ENCODE measurements at places on chromosomes 12 and 14.

- DNase-seq: no peak
Observed at GRCh38 chr14:106069804-106070625, 543.6 kb downstream of the TMEM121 start.

DNA sequence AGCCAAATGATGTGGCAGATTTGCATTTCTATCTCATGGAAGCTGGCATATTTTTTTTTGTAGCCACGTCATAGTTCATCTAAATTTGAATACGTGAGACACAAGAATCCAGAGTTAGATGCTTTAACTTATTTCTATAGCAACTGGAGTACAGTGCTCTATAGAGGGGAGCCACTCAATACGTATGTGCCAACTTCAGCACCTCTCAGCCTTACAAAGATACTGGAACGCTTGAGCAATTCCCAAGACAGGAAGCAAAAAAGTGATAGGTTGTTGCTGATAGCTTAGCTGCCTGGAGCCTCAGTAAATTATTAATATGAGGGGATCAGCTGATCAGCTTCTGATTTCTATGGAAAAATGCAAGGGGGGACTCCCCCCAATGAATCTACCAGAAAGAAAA lies 24.1 kb upstream of the PELI2 start:
- DNase-seq: no peak

DNA sequence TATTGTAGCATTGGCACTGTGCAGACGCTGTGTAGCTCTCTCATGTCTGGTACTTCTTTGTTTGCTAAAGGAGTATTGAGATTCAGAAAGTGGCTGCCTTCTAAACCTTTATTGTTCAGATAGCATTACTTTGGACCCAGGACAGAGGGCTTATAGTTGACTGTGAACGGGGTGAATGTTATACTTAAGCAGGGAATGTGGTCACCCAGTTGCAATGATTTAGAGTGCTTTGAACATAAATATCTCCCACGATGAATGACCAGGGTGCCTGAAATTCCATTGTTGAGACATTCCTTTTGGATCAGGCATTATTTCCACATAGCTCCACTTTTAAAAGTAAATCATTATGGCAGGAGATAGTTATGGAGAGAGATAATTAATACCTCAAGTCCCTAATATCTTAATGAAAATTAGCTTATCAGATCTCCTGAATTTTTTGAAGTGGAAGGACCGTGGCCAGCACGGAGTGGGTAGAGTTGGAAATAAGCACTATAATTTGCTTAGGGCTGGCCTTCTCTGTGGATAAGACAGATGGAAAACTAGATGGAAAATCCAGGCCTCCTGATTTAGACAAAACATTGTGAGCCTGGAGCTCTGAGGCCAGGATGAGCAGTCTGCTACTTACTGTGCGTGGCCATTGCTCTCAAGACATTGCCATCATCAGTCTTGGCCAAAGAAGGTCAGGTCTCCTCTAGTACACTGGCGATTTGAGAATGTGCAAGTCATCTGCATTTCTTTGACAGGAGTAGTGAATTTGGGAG lies 114.5 kb downstream of the ETV6 start:
- DNase-seq: no peak

DNA sequence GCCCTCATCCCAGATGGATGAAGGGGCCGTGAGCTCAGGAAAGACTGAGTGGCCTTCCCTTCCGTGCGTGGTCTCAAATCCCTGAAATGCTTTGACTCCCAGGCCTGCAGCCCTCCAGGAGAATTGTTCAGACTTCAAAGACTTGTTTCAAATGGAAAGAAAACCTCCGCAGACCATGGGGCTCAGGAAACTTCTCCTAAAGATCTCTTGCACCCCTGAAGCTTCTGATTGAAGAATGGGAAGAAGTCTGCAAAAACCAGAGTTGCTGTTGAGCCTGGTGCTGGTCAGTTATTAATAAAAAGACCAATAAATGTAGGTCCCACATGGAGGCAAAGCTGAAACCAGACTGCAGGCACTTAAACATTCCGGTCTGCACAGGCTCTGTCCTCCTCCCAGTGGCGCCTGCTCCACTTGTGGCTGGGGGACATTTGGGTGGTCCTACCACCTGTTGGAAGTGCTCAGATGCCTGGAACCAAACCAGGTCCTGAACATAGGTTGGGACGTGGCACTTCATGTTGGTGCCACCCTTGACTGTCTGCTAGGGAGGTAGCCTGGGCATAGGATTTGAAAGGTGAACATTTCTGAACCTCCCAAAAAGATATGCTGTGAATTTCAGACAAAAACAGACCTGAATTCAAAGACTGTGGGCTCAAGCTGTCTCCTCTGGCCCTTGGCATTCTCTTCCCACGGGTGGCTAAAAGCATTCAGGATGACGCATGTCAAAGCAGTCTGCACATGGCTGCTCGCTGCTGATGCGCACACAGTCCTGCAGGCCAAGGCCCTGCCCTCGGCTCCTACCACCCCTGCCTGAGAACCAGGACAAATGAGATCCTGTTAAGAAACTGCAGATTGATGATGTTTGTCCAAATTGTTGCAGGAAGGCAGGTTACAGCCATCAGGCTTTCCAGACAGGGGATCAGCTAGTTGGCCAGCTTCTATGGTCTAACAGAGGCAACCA lies 36.2 kb upstream of the MEG3 start:
- DNase-seq: no peak

- DNase-seq: no peak
Observed at GRCh38 chr12:100554608-100555077, 18.8 kb upstream of the GAS2L3 start.

GRCh38 chr12:19483727-19484126 lies 44.4 kb downstream of the AEBP2 start:
- DNase-seq: no peak

DNA sequence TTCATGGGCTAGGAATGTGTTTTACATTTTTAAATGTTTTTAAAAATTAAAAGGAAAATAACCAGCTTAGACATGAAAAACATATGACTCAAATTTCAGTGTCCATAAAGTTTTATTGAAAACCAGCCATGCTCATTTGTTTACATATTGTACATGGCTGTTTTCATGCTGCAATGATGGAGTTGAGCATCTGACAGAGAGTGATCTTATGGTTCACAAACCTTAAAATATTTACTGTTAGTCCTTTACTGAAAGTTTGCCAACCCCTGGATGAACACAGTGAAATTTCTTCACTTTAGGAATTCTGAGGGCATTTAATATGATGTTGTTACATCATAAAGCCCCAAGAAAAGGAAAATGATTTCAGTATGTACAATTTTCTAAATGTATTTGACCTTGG lies 16.1 kb downstream of the RASSF9 start:
- no peak for DNase-seq

DNA sequence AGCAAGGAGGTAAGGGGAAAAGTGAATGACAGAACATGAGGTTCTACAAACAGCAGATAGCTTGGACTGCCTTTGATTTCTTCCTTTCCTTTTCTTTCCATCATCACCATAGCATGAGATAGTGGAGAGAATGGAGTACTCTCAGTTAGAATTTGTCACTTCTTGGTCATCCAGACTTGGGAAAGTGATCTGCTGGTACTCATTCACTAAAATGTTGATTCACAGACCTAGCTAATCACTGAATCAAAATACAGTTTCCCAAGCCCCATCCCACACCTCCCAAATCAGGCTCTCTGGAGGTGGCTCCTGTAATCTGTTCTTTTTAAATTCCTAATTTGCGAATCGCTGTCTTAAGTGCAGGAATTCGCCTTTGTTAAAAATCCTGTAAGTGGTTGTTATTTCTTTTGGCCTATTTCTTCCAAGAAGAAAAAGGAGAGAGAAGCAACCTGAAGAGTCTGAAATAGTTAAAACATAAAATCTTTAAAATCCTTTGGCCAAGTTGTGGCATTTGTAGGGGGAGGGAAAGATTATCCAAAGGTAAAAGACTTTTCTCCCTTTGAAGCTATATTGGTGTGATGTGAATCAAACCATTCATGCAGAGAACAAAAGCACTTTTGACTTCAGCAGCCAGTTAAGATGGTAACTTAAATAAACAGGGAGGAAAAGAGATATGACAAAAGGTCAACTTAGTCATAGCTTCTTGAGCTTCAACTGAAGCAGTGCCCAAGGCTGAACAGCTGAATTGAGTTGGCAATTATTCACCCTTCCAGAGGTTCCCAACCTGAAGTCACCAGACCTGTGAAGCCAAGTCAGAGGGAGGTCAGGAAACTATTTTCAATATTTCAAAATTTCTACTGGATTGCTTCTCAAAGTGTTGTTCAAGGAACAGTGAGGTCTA lies 255.1 kb upstream of the KRR1 start:
- no peak for DNase-seq

- DNase-seq: no peak
Observed at GRCh38 chr12:48901278-48901677, 24.0 kb downstream of the FKBP11 start.

- DNase-seq: no peak
Observed at GRCh38 chr12:70692681-70693288, 55.6 kb upstream of the PTPRB start.

All from nucleus accumbens (tissue), 56 donors.